NCI-H1930 (cell line): ENCODE measurements at places on chromosomes 1 and 21.

GRCh38 chr21:27820342-27820741 is 853.5 kb upstream of the ADAMTS5 start:
- DNase-seq = no peak

DNA sequence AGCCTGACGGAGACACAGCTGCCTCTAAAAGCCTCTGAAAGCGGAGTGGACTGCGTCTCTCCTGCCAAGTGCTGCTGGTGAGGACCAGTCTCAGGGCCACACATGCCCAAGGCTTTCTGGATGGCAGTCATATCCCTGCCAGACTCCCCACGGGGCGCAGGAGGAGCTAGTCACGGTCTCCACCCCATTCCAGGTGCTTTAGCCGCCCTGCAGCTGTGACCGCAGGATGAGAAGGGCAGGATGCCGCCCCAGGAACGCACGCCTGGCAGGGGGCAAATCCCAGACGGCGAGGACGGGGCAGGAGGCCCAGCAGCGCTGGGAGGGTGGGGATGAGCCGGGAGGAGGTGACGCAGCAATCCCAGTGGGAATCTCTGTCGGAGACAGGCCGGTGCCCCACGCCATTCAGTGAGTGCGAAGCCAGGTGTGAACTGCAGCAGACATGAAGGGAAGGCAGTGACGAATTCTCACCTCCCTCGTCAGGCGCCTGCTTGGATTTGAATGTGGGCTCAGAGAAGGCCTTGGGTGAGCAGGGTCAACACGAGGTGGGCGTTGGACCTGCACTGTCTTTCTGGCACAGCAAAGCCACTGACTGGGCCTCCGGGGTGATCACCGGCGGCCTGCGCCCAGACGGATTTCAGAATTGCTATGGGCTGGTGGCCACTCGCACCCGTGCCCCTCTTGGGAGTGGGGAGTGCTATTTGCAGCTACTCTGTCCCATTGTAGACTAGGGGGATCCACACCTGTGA is 38.5 kb upstream of the SLC19A1 start:
- DNase-seq = no peak

- DNase-seq = no peak
Measured at GRCh38 chr1:18970762-18971161, 14.3 kb upstream of the IFFO2 start.

- no peak for DNase-seq
Measured at GRCh38 chr1:1204998-1205768, 1.2 kb downstream of the TNFRSF18 start.

DNA sequence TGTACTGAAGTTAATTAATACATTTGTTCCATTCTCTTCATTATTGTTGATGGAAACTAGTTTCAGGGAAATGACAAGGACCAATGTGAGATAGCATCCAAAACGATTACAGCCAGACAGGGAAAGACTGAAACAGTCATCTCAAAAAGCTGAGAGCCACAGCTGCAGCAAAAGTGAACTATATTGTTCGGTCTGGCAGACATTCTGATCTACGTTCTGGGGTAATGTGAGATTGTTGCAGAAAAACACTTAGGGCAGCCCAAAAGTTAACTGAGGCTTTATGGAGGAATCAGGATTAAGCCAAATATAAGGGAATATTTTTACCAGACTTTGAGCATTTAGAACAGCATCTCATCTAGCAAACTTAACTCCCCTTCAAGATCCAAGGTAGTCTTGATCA is 112.9 kb downstream of the LRRC40 start:
- DNase-seq = no peak

DNA sequence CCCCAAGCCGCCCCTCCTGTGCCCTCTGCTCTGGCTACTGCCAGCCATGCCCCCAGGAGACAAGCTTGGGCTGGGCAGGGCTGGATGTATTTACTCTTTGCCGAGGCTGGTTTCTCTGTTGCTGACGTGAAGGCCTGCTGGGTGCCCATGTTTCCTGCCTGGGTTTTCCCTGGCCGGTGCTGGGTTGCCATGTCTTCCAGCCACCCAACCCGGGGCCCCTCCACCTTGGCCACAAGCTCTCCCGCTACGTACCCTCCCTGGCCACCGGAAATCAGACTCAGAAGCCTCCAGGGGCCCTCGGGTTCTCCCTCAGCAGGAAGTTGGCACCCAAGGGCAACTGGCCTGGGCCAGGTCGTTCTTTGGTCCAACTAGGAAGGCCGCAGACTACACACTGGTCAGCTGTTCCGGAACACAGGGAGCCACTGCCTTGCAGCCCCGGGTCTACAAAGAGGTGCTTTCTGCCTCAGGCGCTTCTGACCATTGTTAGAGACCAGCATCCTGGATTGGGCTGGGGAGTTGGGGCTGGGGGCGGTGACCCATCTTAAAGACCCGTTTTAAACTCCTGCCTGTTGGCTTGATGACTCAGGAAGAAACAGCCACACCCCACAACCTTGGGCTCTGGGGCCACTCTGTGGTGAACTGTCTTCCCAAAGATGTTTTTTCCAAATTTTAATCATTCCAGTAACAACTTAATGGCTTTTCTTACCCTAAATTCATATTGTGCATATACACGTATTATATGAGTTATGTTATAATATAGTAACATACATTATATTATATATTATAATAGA is 71.2 kb upstream of the RUNX3 start:
- DNase-seq = no peak

DNA sequence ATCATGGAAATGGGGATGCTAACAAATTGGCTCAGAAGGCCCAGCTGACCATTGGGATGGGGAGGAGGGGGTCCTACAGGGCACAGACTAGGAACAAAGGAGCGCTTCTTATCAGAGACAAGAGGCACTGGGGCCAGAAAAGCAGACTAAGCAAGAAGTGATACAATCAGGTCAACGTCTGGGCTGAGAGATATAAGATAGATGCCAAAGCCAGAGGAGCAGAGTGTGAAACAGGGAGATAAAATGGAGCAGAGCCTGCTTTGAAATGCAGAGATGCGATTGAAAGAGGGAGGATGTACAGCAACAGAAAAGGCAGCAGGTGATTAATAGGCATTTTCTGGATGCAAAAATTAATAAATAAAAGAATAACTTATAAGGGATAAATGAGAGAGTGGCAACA is 127.5 kb upstream of the SAMSN1 start:
- DNase-seq = no peak

DNA sequence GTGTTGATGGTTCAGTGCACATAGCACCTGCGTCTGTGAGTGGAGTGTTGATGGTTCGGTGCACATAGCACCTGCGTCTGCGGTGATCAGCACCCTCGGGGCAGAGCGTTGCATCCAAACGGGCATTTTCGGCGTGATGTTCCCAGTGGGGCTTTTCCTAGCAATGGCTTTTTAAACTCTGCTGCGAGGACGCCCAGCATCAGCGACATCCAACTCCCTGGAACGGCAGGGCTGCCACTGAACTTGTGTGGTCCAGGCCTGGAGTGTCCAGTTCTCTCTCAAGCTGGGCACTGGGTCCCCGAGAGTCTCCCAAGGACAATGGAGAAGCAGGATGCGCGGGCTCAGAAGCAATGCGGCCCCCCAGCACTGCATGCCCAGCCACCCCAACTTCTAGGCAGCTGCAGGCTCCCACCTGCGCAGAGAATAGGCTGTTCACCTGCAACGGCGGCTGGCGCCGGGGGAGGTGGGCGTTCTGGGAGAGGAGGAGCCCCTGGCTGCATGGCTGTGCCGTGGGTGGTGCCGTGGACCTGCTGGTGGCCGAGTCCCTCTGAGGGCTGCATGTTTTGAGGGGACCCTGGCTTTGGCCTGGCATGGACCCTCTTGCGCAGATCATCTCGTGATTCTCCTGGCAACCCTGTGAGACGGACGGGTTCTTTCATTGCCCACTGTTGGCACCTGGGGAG is 10.1 kb upstream of the C1orf174 start:
- no peak for DNase-seq

DNA sequence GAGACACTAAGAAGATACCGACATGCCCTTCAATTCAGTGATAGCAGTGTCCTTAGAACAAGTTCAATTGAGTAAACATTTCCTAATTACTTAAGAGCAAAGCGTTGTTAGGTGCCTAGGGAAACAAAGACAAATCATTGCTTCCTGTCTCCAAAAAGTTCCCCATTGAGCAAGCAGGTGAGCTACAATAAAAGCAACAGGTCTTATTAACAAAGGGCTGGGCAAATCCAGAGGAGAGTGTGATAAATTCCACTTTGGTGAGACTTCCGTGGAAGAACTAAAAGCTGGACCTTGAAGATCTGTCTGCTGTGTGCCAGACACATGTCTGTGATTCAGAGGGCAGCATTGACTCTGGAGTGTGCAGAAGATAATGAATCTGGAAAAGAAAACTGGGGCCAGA is 1.9 kb upstream of the TUT4 start:
- no peak for DNase-seq

DNA sequence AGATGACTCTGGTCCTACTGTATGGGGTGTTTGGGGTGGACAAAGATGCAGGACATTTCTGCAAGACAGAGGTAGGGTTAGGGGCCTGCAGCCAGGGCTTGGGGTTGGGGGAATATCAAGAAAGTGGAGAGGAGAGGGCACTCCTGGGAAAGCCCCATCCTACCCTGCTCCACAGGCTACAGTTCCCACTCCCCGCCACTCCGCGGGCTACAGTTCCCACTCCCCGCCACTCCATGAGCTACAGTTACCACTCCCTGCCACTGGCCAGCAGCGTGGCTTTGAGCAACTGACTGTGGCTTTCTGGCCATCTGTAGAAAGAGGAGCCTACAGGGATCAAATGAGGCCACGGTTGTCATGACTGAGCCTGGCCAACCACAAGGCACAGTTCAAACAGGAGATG is 93.8 kb upstream of the GRIK3 start:
- no peak for DNase-seq

DNA sequence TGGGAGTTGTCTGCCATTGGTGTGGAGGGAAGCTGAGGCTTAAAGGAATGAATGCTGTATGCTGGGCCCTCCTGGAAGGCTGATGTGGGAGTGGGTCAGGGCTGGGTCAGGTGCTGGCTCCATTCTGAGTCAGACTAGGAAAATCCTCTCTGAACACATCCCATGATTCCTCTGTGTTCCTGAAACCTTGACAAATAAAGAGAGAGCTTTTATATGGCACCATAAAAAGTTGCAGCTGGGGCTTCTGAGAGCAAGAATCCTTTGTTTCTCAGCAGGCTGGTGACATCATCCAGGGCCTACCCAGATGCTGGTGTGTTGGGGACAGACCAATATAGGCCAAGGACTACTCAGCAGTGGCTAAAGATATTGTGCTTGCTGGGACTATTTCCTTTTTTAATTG is 27.8 kb upstream of the NFASC start:
- no peak for DNase-seq

DNA sequence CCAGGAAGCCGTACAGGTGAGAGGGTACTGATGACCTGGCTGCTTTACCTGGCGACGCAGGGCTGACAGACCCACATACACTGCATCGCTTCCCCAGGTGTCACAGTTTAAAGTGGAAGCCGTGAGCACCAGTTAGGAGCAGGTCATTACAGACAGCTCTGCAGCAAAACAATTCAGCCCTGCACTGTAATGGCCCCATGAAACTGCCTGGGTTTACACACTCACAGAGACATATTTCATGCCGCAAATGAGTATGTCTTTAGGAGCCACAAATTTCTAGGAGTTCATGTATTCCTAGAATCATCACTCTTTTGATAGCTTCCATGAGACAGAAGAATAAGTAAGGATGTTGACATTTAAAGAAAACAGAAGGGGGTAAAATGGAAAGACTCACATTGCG is 723.1 kb downstream of the MATN1 start:
- DNase-seq = no peak

DNA sequence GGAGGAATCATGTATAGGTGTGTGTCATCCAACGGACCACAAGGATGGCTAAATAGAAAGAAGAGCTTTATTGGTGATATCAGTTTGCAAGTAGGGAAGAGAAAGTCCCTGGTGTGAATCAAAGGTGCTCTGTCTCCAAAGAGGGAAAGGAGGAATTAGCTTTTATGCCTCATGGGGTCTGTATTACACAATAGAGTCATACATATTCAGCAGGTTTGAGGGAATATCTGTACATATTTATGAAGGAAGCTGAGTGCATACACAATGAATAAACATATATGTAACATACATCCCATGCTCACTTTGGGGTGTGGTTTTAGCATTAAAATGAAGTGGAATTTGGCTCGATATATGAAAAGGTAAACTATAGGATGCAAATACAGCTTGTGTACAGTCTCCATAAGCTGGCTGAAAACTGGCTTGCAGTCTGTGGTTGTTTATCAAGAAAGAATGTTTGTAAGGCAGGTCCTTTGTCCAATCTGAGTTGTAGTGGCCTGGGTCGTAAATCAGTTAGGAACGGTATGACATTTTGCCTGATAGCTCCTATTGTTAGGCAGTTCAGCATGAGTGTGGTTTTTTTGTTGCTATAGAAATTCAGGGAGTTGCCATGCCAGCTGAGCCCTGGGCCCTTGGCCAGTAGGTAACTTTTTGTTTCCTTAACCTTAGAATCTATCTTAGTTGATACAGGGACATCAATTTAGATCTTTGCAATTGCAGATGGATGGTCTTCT is 198.0 kb upstream of the ZP4 start:
- no peak for DNase-seq

DNA sequence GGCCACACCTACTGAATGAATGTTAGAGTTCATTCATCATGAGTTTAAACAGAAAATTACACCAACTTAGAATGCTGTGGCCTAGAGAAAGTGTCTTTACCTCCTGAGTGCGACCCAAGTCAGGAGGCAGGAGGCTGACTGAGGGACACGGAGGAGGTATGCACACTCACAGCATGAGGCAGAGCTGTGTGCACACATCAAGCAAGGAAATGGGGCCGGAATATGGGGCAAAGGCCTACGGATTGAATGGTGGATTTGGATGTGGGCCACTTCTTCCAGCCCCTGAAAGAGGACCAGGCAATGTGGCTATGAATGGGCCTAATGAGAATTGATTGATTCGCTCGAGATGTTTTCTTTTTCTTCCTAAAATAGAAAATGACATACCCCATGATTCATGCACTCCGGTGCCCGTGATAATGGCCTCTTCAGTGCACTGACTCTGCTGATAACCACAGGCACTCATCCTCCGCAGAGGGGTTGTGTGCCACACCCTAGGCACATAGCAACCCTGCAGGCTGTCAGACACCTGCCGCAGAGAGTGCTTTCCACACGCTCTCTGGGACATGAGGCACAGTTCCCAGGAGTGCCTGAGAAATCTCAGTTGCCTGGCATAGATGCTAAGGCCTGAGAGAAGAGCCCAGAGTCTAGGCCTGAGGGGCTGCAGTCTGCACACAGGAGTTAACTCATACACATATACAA is 155.5 kb downstream of the GLUL start:
- DNase-seq = no peak

DNA sequence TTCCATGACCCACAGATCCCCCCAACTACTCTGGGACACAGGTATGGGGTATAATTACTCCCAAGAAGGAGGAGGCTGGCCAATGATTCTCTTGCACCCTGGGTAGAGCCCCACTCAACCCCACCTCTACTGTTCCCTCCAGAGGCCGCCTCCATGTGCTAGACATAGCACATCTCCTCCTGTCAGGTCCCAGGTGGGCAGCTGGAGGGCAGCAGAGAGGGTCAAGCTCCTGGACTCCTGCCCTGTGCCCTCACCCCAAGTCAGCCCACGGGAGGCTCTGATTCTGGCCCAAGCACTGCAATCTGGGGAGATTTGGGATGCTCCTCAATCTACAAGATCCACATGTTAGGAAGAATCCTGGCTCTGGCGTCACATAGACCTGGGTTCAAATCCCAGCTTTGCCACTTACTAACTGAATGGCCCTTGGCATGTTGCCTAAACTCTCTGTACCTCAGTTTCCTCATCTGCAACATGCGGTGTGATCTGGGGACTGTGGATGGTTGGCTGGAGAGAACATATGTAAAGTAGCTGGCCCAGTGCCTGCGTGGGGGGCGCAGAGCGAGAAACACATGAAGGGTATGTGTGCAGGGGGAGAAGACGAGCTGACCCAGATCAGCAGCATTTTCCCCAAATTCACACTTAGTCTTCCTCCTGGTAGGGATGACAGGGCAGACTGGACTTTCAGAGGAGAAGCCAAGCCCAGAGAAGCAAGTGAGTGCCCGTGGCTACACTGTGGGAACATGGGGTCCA is 23.2 kb downstream of the TNNT2 start:
- no peak for DNase-seq
